Astrocyte of the spinal cord (primary cell): ENCODE measurements at places on chromosomes 7 and 10.
A peak's percentile ranks its signal among the peaks of the same experiment; 100 is the strongest.

GRCh38 chr7:123995617-123996326 lies 37.1 kb downstream of the TMEM229A start:
- DNase-seq: no peak

- DNase-seq: no peak
These were observed 36.6 kb downstream of the ADRA2A start for GRCh38 chr10:111113238-111113960.

DNA sequence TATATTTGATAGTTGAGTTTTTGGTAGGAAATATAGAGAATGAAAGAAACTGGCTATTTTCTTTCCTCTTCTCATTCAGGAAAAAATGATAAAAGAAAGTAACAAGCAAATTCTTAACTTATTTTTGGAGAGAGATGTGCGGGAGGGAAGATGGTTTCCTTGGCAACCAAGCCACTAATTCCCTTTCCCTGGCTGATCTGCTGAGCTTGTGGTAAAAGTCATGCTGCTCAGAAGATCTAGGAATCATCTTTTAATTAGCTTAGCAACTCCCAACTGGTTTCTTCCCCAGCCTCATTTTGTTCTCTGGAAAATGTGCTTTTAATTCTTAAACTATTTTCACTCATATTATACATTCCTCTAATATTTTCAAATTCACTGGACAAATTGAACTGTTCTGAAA lies 11.8 kb downstream of the UROS start:
- no peak for DNase-seq

- DNase-seq: no peak
These were observed 1.1 kb downstream of the TMEM178B start for GRCh38 chr7:141074997-141075396.

DNA sequence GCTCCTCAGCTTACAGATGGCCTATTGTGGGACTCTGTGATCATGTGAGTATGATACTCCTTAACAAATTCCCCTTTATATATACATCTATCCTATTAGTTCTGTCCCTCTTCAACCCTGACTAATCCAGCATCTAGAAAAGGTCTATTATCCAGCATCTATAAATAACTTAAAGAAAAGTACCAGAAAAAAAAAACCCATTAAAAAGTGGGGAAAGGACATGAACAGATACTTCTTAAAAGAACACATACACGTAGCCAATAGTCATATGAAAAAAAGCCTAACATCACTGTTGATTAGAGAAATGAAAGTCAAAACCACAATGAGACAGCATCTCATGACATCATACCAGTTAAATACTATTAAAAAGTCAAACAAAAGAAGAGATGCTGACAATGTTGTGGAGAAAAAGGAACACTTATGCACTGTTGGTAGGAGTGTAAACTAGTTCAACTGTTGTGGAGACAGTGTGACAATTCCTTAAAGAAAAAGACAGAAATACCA lies 549.5 kb upstream of the GRM3 start:
- no peak for DNase-seq

GRCh38 chr10:44511166-44511565 lies 126.3 kb upstream of the CXCL12 start:
- DNase-seq: no peak

DNA sequence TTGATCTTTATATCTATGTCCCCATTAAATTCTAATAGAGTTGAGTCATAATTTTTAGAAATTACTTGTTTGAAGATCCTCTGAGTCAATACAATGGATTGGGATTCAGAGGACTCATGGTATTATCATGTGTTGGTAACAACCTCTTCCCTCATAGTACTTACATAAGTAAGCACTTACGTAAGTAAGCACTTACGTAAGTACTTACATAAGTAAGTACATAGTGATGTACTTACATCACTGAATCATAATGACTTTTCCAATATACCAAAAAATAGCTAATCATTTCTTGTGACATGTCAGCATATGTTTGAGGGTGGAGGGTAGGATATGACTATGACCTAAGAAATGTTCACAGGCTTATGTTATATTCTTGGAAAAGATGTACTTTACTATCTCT lies 740.5 kb downstream of the SORCS1 start:
- DNase-seq: peak; percentile 85

DNA sequence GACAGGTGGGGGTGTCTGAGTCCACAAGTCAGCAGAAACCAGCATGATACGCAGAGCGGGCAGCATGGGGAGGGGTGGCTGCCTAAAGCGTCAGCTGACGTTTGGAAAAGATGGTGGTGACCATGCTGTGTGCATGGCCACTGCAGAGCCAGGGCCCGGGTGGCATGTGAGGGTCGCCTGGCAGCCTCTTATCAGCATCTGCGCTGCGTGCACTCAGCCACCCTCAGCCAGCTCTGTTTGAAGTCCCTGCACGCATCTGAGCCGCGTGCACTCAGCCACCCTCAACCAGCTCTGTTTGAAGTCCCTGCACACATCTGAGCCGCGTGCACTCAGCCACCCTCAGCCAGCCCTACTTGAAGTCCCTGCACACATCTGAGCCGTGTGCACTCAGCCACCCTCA lies 61.5 kb downstream of the WDR37 start:
- no peak for DNase-seq

GRCh38 chr7:18262058-18262457 lies 233.5 kb upstream of the HDAC9 start:
- DNase-seq: no peak

GRCh38 chr10:3625959-3626751 lies 158.9 kb downstream of the KLF6 start:
- DNase-seq: peak; percentile 72

- no peak for DNase-seq
These were observed 119.0 kb upstream of the SORCS3 start for GRCh38 chr10:104521901-104522694.

GRCh38 chr7:67781841-67782240 lies 785.2 kb downstream of the TYW1 start:
- DNase-seq: no peak

DNA sequence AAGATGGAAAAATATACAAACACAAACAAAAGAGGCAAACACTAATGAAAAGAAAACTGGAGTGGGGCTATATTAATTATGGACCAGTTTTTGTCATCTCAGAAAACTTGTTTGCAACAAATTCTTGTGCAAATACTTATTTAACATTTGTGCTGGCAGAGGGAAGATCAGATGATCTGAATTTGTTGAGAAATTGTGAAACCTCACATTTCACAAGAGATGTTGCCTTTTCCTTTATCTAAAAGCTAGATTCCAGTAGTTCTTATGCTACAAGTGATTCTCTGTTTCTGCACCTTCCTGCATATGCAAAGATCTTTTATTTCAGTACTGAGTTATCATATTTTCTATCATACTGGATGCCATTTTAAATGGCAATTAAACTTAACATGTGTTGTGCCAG lies 320.7 kb downstream of the SUGCT start:
- DNase-seq: no peak

DNA sequence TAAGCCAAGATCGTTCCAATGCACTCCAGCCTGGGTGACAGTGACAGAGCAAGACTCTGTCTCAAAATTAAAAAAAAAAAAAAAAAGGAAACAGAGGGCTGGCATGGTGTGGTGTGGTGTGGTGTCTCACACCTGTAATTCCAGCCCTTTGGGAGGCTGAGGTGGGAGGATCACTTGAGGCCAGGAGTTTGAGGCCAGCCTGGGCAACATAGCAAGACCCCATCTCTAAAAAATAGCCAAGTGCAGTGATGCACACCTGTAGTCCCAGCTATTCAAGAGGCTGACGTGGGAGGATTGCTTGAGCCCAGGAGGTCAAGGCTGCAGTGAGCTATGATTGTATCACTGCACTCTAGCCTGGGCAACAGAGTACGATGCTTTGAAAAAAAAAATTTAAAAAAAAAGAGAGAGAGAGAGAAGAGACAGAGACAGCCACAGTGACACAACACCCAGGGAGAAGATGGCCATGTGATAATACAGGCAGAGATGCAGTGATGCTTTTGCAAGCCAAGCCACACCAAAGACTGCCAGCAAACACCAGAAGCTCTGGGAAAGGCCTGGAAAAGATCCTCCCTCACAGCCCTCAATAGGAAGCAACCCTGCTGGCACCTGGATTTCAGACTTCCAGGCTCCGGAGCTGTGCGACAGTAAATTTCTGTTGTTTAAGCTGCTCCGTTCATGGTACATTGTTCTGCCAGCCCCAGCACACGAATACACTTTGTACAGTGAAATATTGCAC lies 19.3 kb upstream of the SRRM3 start:
- no peak for DNase-seq

DNA sequence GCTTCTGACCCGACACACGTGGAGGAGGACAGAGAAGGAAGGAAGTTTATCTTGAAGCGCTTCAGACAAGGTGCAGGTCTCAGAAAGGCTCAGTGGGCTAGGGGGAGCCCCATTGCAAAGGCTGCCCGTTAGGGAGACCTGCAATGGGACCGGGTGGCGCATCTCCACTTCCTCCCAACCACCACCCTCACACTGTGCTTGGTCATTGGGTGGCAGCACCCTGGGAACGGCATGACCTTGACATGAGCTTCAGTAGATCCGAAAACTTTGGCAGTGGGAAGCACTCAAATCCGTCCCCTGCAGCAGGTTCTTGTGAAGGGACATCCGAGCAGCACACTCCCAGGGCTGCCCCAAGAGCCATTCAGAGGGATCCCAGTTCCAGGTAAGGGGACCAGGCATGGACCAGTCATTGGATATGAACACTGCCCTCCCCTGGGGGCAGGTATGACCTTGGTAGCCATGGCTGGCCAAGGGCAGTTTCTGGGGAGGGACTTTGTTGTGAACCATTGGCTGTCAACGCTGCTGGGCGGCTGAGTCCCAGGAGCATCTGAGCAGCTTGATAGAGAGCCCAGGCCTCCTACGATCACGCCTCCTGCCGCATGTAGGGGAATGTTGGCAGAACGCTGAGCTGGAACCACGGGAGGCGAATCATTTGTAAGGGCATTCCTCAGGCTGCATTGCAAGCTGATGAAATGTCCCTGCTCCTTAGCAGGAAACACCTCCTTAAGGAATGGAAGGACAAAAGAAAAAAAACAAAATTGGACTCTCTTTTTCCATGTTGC lies 31.7 kb downstream of the GALNTL5 start:
- peak; percentile 56 for DNase-seq

- peak; percentile 46 for DNase-seq
These were observed 65.6 kb downstream of the WIPF3 start for GRCh38 chr7:29871787-29872398.

GRCh38 chr10:78624791-78625190 lies 444.0 kb upstream of the ZMIZ1 start:
- DNase-seq: no peak

GRCh38 chr7:151827620-151828019 lies 49.3 kb downstream of the PRKAG2 start:
- DNase-seq: no peak

GRCh38 chr10:124417895-124418725 lies 613 bp downstream of the OAT start:
- peak; percentile 65 for DNase-seq

GRCh38 chr7:157830331-157830730 lies 493.5 kb downstream of the DNAJB6 start:
- no peak for DNase-seq

GRCh38 chr7:117072620-117073118 lies 119.4 kb downstream of the ST7 start:
- peak; percentile 90 for DNase-seq

- DNase-seq: peak; percentile 44
These were observed 3.7 kb upstream of the JCAD start for GRCh38 chr10:30063099-30063498.

- peak; percentile 55 for DNase-seq
These were observed 96.9 kb downstream of the UBE3C start for GRCh38 chr7:157235357-157236333.

DNA sequence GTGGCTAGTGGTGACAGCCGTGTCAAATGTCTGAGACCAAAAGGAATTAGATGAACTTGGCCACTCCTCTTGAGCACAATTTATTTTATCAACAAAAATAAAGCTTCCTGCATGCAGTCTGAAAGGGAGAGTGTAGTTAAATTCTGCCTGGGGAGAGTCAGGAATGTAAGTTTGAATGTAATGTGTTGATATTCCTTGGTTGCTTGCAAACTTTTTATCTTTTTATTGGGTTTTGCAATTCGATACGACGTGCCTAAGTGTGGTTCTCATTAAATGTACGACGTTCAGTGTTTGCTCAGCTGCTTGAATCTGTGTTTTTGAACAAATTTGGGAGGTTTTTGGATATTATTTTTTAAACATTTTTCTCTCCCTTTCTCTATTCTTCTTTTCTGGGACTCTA lies 839.9 kb downstream of the CCSER2 start:
- DNase-seq: no peak

DNA sequence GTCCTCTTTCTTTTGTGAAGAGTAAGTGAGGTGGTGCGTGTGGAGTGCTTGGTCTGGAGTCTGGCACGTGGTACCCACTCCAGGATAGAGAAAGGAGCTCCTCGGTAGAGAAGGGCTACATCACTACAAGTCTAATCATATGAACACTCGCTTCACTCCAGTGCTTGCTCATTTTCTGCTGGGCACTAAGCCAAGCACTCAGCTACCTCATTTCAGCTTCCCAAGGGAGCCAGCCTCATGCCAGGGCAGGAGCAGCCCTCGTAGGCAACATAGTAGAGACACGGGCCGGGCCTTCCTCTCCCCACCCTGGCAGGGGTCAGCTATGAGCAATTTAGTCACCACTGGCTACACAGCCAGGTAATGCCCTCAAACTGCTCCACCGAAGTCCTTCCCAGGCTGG lies 11.4 kb upstream of the HSPA12A start:
- DNase-seq: no peak

DNA sequence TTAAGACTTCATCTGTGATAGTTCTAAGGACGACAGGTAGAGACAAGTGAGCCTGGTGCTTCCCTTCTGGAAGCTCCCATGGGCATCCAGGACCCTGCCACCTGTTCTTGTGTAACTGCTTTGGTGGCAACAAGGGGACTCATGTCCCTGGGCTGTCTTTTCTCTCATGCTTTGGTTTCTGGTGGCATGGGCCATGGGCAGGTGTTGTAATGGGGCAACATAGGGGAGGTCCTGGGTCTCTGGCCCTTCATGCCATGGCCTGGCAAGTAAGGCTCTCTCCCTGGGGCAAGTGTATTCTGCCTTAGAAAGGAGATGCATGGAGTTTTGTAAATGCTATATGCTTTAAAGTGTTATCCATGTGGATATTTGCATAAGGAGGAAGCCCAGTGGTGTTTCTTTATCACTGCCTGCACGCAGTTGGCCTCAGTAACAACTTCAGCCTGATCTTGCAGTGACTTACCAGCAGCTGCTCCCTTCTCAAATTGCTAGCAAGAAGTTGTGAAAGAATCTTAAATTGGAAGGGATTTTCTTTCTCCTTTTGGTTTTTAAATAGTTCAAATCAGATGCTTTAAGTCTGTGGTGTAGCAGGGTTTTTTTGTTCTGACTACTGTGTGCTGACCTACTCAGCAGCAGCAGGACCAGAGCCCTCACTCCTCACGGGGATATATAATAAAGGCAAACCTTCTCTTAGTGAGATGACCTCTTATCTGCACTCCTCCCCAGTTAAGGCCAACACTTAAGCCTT lies 39.9 kb downstream of the OGDH start:
- no peak for DNase-seq

GRCh38 chr7:124908259-124908658 lies 21.4 kb downstream of the POT1 start:
- peak; percentile 30 for DNase-seq

DNA sequence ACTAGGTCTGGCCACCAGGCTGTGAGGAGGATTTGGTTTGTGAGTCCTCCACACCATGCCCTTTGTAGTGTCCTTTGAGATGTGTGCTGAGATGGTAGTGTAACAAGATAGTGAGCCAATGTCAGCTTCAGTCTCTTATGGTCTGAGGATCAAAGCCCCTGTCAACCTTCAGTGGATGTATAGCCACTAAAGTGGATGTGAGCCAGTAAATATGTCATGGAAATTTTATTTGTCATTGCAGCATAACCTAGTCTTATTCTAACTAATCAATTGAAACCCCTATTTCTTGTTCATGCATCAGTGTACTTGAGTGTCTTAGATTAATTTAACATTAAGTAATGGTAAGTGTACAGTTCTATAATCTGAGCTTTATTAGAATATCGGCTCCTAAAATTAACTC lies 51.0 kb upstream of the WAC start:
- no peak for DNase-seq
